ENCODE measurements at places on chromosomes 1 and 21.

- no peak for DNase-seq
Observed at GRCh38 chr21:33942426-33942825, 26.8 kb upstream of the ATP5PO start.

- peak; percentile 41 for DNase-seq
Observed at GRCh38 chr1:21623410-21623961, 45.7 kb downstream of the RAP1GAP start.

DNA sequence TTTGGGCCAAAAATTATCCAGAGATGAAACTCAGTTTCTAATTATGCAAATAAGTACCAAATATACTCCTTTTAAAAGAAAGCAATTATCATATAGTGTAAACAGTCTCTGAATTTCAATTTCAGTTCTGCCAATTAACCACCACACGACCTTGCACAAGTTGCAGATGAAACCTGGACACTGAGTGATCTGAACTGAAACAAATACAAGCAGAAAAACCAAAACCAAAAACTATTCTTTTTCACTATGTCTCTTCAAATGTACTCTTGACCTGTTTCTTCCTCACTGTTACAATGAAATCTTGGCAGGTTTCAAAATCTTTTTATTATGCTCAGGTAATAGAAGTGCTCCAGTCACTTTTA lies 79.2 kb downstream of the TYW3 start:
- DNase-seq, result no peak

DNA sequence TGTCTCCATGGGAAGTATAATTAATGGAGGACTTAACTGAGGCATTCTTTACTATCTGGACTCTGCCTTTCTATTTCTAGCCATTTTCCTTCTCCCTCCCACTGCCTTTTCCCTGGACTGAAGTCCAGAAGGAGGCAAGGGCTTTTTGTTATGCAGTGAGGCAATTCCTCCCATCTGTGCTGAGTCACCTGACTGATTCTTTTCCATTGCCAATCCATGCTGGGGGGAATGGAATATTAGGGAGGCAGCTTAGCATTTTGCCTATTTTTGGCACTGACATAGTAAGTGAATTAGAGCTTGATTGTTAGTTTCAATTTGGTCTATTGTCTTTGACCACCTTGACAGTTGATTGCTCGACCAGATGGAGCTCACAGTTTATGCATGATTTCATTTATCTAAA lies 1000.6 kb upstream of the PRMT6 start:
- no peak for DNase-seq

- no peak for DNase-seq
Observed at GRCh38 chr1:217059401-217059800, 336.2 kb upstream of the ESRRG start.

GRCh38 chr21:37821092-37821491 lies 95.2 kb downstream of the KCNJ6 start:
- no peak for DNase-seq

DNA sequence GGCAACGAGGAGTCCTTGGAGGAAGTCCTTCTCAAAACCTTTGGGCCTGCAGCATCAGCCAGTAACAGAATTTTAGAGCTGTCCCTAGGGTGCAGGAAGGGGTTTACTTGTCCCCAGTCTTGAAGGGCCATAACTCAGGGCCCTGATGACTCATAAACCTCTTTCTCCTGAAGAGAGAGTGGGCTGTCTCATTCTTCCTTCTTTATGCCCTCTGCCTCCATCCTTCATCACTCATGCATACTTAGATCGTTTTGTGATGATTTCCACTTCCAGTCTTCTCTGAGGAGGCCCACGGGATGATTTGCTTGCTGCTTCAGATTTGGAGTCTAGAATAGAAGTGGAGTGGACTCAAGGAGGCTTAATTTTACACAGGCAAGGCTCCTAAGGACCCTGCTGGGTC lies 60.2 kb downstream of the NDUFS5 start:
- DNase-seq, result no peak

DNA sequence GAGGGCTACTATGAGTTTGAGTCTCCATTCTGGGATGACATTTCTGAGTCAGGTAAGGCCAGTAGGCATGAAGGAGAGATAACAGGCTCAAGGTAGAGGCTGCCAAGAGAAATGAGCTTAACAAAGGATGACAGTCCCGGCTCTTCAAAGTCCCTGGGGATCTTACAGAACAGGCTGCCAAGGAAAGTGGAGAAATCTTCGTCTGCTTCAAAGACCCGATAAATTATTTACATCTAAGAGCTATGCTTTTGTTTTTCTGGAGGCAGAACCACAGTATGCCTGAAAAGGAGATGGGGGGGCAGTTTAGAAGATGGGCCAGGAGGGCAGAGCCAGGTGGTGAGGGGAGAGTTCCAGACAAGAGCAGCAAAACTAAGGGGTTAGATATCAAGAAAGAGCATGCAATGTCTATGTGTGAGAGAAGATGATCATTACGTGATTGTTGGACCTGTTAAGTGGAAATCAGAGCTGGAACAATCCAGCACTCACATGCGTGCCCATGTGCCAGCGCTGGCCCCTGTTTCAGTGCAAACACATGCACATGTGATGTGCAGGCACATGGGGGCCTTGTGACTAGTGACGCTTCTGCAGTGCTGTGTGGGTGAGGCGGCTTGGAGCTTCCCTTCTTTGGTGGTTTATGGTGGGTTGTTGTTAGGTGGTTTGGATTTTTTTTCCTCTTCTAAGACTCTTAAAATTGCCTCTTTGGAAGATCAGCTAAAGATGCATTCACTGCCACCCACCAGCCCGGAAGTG lies 25.7 kb downstream of the CAMK1G start:
- no peak for DNase-seq

DNA sequence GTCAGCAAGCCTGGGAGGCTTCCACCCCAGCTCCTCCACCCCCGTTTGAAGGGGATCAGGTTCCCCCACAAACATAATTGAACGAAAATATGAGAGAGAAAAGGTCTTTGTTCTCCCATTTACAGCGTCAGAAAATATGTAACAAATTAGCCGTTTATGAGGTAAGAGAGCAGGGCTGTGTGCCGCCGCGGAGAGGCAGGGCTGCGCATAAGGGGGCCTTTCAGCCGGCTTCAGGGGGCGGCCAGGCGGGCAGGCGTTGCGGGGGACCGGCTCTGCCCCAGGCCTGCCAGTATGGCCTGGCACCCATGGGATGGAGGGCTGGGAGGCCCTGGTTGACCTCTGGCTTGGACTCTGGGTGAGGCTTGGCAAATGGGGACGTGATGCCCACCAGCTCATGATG lies 179.3 kb downstream of the TRABD2B start:
- DNase-seq, result no peak
